ENCODE measurements at places on chromosomes 4 and X.

DNA sequence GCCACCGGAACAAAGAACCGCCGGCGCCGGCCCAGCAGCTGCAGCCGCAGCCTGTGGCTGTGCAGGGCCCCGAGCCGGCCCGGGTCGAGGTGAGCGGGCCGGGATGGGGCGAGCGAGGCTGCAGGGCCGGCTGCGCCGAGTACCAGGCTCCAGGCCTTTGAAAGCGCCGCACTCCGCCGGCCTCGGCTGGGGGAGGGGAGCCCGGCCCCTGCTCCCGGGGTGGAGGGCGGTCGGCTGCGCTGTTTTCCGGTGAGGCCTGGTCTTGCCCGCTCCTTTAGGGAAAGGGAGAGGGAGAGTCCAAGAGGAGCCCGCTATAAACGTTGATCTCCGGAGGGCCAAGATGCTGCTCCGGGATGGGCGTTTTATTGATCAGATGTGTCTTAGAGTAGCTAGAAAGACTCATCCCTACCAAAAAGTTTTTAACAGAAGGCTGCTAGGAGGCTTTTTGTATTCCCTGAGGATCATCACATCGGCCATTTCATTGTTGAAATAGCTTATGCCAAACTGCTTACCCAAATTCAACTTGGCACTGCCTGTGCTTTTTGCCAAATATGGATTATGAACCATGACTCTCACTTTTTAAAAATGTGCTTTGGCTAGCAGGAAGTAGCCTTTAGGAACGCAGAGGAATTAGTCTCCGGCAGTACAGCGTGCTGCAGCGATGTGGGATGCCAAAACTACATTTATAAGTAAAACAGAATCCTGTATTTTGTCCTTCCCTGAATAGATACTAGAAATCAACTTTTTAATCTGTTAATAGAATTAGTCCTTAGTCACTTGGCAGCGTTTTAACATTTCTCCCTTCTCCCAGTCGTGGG is 760 bp downstream of the TMEM165 start:
- no peaks in the 10 kb centered on the region for H3K27me3 ChIP-seq
- DNase-seq, result no peak
- H3K36me3 ChIP-seq, result no peaks in the 10 kb centered on the region
- no peaks in the 10 kb centered on the region for H3K4me1 ChIP-seq
- H3K4me3 ChIP-seq, result peak overlapping the region; percentile 98
- H3K27ac ChIP-seq, result peak overlapping the region; percentile 100

- no peaks in the 10 kb centered on the region for H3K4me1 ChIP-seq
- no peak overlapping the region for H3K27ac ChIP-seq
- H3K36me3 ChIP-seq, result no peaks in the 10 kb centered on the region
- H3K27me3 ChIP-seq, result no peaks in the 10 kb centered on the region
- H3K4me3 ChIP-seq, result no peak overlapping the region
- DNase-seq, result no peak
These were observed 114.5 kb downstream of the LARP7 start for GRCh38 chr4:112751447-112751846.

- H3K4me3 ChIP-seq, result no peak overlapping the region
- peaks cover 4% of the 10 kb centered on the region for H3K27me3 ChIP-seq
- no peaks in the 10 kb centered on the region for H3K36me3 ChIP-seq
- DNase-seq, result no peak
These were observed 53.3 kb downstream of the WFS1 start for GRCh38 chr4:6322761-6323566.

- H3K36me3 ChIP-seq, result no peaks in the 10 kb centered on the region
- no peak for DNase-seq
- no peaks in the 10 kb centered on the region for H3K4me1 ChIP-seq
- H3K4me3 ChIP-seq, result no peak overlapping the region
- H3K27me3 ChIP-seq, result no peaks in the 10 kb centered on the region
These were observed 1020.0 kb upstream of the GRID2 start for GRCh38 chr4:91283726-91284230.

DNA sequence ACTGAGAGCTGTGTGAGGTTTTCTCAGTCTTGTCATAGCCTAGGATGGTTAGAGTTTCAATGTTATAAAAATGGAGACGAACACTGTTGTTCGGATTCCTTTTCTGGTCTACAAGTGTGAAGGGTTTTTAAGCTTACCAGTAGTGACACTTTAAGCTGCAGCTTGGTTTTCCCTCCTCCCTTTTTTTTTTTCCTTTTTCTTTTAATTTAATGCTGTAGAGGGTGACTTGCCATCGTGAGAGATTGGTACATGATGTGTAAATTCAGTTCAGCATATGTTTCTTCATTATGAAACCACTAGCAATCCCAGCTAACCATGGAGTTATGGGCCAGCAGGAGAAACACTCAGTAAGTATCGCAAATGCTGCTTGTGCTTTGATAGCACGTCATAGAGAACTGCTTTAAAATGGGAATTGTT is 165.0 kb downstream of the RAPGEF2 start:
- H3K4me1 ChIP-seq, result peaks cover 6% of the 10 kb centered on the region
- H3K36me3 ChIP-seq, result no peaks in the 10 kb centered on the region

DNA sequence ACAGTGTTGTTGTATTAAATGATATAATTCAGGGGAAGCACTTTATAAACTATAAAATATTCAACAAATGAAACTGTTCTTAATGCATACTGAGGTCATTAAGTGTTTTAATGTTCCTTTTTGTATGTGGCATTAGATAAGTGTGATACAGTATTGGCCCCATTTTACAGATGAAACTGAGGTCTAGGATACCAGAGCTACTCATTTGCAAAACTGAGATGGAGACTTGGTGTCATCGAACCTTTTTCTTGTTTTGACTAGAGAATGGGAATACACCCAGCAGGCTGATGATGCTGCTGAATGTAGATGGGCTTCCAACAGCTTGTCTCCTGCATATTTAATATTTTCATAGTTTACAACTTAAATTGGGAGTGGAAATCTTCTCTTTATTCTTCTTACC is 34.6 kb downstream of the TAF1 start:
- no peak for DNase-seq
- peaks cover 25% of the 10 kb centered on the region for H3K36me3 ChIP-seq
- H3K27ac ChIP-seq, result no peak overlapping the region
- no peak overlapping the region for H3K4me3 ChIP-seq

DNA sequence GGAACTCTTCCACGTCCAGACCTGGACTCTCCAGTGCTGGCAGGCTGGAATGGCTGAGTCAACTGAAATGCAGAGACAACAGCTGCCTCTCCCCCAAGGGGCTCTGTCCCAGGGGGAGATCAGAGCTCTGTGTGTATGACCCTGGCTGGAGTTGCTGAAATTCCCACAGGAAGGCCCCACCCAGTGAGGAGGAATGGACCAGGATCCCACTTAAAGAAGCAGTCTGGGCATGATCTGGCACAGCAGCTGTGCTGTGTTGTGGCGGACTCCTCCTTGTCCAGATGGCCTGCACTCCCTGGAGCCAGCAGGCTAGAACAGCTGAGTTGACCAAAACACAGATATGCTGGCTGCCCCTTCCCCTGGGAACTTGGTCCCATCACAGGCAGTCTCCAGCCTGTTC is 25.4 kb downstream of the C4orf17 start:
- no peaks in the 10 kb centered on the region for H3K4me1 ChIP-seq
- no peak overlapping the region for H3K4me3 ChIP-seq
- H3K36me3 ChIP-seq, result no peaks in the 10 kb centered on the region
- no peak overlapping the region for H3K27ac ChIP-seq
- H3K27me3 ChIP-seq, result no peaks in the 10 kb centered on the region

- peak overlapping the region; percentile 73 for H3K27ac ChIP-seq
- peaks cover 16% of the 10 kb centered on the region for H3K4me1 ChIP-seq
- H3K27me3 ChIP-seq, result no peaks in the 10 kb centered on the region
- DNase-seq, result no peak
- H3K36me3 ChIP-seq, result no peaks in the 10 kb centered on the region
These were observed 403 bp downstream of the SGCB start for GRCh38 chr4:52037689-52038102.

GRCh38 chrX:29382811-29383210 is 795.6 kb downstream of the IL1RAPL1 start:
- no peaks in the 10 kb centered on the region for H3K36me3 ChIP-seq
- no peaks in the 10 kb centered on the region for H3K4me1 ChIP-seq
- no peak overlapping the region for H3K4me3 ChIP-seq
- no peak for DNase-seq
- H3K27me3 ChIP-seq, result no peaks in the 10 kb centered on the region

GRCh38 chrX:52824608-52825007 is 13.5 kb downstream of the XAGE5 start:
- H3K27me3 ChIP-seq, result no peaks in the 10 kb centered on the region
- no peak overlapping the region for H3K4me3 ChIP-seq
- no peak for DNase-seq
- H3K27ac ChIP-seq, result no peak overlapping the region

- H3K4me1 ChIP-seq, result peaks cover 9% of the 10 kb centered on the region
- no peaks in the 10 kb centered on the region for H3K27me3 ChIP-seq
- peak overlapping the region; percentile 78 for H3K27ac ChIP-seq
- no peak for DNase-seq
- H3K36me3 ChIP-seq, result no peaks in the 10 kb centered on the region
These were observed 495.2 kb downstream of the PDGFC start for GRCh38 chr4:156476359-156476758.

GRCh38 chrX:66399273-66399672 is 235.2 kb downstream of the HEPH start:
- no peaks in the 10 kb centered on the region for H3K4me1 ChIP-seq
- H3K36me3 ChIP-seq, result no peaks in the 10 kb centered on the region
- no peak overlapping the region for H3K27ac ChIP-seq
- H3K27me3 ChIP-seq, result no peaks in the 10 kb centered on the region

- H3K4me3 ChIP-seq, result no peak overlapping the region
- H3K36me3 ChIP-seq, result no peaks in the 10 kb centered on the region
- no peak for DNase-seq
- no peaks in the 10 kb centered on the region for H3K4me1 ChIP-seq
- no peaks in the 10 kb centered on the region for H3K27me3 ChIP-seq
- no peak overlapping the region for H3K27ac ChIP-seq
These were observed 3.1 kb downstream of the PHEX start for GRCh38 chrX:22035236-22035635.

DNA sequence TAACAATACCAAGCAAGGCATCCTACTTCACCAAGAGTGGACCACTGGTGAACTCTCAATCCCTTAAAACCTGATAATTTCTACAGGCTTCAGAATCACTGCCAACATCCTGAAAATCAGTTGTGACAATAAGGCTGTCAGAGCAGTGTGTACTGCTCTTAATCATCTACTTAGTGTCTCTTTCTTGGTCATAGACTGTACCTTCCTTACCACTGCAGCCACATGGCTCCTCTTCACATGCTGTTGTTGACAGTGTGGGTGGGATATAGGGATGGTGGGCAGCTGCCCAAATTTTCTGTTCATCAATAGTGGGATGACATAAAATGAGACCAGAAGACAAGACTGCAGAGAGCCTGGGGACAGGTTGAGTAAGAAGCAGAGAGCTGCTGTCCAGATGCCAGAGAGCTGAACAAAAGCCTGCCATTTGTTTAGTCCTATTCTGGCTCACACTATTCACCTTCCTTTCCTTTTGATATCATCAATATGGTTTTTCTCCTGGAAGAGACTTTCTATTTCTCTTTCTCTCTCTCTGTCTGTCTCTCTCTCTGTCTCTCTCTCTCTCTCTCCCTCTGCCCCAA is 178.9 kb downstream of the MGST2 start:
- H3K4me3 ChIP-seq, result no peak overlapping the region
- H3K36me3 ChIP-seq, result no peaks in the 10 kb centered on the region
- H3K27me3 ChIP-seq, result no peaks in the 10 kb centered on the region
- no peak overlapping the region for H3K27ac ChIP-seq
- DNase-seq, result no peak

- no peak overlapping the region for H3K4me3 ChIP-seq
- no peaks in the 10 kb centered on the region for H3K27me3 ChIP-seq
- no peak for DNase-seq
- no peaks in the 10 kb centered on the region for H3K4me1 ChIP-seq
These were observed 1573.6 kb downstream of the TECRL start for GRCh38 chr4:62835631-62836030.

DNA sequence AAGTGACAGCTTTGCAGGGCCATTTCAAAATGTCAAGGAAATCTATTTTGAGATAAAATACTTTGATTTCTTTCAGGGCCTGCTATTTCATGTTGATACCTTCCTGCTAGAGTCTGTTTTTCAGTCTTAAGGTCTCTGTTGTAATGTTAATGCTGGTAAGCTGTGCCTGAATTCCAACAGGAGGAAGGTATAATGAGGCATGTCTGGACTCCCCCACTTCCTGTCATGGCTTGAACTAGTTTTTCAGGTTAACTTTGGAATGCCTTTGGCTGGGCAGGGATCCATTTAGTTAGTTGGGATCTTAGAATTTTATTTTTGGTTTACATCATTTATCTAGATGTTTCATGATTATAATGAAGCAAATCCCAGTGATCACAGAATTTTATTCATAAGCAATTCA is 279.0 kb downstream of the CFAP47 start:
- no peaks in the 10 kb centered on the region for H3K36me3 ChIP-seq
- no peak overlapping the region for H3K4me3 ChIP-seq
- no peak overlapping the region for H3K27ac ChIP-seq
- H3K27me3 ChIP-seq, result no peaks in the 10 kb centered on the region
- no peaks in the 10 kb centered on the region for H3K4me1 ChIP-seq
- DNase-seq, result no peak

DNA sequence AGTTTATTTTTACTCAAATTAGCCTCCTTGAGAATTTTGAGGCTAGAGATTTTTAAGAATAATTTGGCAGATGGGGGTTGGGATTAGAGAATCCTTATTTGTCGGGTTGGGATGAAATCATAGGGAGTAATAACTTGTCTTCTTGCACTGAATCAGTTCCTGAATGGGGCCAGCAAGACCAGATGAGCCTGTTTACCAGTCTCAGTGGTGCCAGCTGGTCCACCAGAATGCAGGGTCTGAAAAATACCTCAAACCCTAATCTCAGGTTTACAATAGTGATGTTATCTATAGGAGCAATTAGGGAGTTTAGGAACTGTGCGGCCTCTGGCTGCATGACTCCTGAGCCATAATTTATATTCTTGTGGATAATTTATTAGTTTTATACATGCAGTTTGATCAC is 705.9 kb upstream of the AGA start:
- H3K27ac ChIP-seq, result no peak overlapping the region
- no peak overlapping the region for H3K4me3 ChIP-seq
- no peak for DNase-seq
- no peaks in the 10 kb centered on the region for H3K36me3 ChIP-seq
- no peaks in the 10 kb centered on the region for H3K4me1 ChIP-seq

DNA sequence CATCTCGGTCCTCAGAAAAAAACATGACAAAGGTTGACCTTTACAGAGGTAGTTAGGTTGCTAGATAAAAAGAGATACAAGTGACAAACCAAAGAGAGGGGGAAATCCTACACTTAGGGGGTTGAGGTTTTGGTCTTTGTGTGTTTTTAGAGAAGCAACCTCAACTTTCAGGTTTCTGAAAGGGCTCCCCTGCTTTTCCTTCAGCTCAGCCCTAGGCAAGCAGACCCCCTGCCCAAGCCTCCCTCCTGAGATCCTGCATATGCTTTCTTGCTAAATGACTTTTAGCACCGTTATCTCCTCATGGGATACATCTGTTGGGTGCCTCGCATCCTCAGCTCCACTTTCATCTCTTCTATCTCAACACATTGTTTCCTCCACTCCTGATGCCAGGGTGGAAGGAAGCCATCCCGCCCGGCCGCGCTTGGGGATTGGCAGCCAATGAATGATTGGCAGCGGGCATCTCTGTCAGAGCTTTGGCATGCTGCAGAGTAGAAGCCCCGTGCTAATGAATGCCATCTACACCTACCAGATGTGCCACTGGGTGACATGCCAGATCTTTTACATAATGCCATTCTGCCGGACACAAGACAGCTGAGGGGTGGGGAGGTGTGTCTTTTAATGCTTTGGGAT is 15.0 kb upstream of the PRDM8 start:
- no peak for DNase-seq
- H3K36me3 ChIP-seq, result no peaks in the 10 kb centered on the region
- no peaks in the 10 kb centered on the region for H3K27me3 ChIP-seq
- peak overlapping the region; percentile 67 for H3K4me3 ChIP-seq

GRCh38 chr4:6047130-6047673 is 29.0 kb upstream of the C4orf50 start:
- H3K4me1 ChIP-seq, result no peaks in the 10 kb centered on the region
- H3K27ac ChIP-seq, result no peak overlapping the region
- no peak for DNase-seq
- H3K27me3 ChIP-seq, result no peaks in the 10 kb centered on the region
- no peak overlapping the region for H3K4me3 ChIP-seq
- H3K36me3 ChIP-seq, result no peaks in the 10 kb centered on the region

Measured in ascending aorta (tissue), 2 donors.